ENCODE measurements at places on chromosomes 1 and 21.

GRCh38 chr1:205279986-205280385, 41.6 kb downstream of the NUAK2 start:
- no peak for DNase-seq

DNA sequence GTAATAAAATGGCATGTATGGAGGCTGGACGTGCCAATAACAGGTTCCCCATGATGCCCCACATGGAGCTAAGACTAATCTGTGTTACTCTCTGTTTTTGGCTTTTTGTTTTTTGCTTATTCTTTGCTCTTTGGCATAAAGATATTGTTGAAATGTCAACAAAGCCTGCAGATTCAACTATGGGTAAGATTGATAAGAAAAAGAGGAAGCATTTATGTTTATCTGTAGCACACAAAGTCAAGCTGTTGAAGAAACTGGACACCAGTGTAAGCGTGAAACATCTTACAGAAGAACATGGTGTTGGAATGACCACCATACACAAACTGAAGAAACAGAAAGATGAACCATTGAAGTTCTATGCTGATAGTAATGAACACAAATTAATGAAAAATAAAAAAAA, 402.7 kb downstream of the LTN1 start:
- no peak for DNase-seq

DNA sequence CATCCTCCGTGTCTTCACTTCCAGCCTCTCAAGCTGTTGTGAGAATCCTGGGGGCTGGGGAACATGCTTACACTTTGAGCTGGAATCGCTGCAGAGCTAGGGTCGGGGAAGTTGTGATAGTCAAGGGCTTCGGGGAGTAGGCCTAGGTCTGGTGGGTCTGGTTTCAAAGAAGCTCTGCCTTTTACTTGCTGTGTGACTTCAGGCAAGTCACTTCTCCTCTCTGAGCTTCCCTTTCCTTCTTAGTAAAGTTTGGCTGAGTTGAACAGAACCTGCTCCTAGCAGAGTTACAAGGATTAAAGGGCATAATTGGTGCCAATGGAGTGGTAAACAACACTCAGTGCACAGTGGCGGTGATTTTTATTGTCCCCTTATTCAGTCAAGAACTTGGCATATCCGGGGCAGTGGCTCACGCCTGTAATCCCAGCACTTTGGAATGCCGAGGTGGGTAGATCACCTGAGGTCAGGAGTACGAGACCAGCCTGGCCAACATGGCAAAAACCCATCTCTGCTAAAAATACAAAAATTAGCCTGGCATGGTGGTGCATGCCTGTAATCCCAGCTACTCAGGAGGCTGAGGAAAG, 25.7 kb downstream of the ARHGEF19 start:
- no peak for DNase-seq

DNA sequence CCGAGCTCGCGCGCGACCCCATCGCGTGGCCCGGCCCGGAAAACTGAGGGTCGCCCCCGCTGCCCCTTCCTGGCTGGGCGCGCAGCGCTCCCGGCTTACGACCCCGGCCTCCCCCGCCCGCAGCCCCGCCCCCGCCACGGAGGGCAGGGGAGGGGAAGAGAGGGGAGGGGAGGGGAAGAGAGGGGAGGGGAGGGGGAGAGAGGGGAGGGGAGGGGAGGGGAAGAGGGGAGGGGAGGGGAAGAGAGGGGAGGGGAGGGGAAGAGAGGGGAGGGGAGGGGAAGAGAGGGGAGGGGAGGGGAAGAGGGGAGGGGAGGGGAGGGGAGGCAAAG, 6.7 kb upstream of the ANKRD65 start:
- no peak for DNase-seq

- no peak for DNase-seq
Observed at GRCh38 chr1:110850627-110851026, 22.3 kb upstream of the CD53 start.

DNA sequence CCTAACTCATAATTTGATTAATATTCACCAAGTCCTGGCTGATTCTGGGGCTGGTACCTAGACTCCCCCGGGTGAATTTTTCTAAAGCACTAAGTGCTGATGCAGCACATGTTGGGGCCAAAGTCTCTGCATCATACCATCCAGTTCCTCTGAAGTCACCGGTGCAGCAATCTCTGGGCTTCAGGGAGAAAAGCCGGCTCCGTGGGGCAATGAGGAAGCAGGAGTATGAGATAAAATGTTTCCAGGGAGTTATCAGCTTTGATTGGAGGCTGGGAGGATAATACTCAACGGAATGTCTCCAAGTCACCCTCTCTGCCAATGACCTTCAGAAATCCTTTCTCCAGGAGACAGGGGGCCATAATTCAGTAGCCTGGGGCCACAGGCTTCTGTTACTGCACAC, 1.2 kb downstream of the FCAMR start:
- DNase-seq, result no peak

GRCh38 chr1:160844447-160845232, 18.0 kb downstream of the CD244 start:
- DNase-seq, result no peak

DNA sequence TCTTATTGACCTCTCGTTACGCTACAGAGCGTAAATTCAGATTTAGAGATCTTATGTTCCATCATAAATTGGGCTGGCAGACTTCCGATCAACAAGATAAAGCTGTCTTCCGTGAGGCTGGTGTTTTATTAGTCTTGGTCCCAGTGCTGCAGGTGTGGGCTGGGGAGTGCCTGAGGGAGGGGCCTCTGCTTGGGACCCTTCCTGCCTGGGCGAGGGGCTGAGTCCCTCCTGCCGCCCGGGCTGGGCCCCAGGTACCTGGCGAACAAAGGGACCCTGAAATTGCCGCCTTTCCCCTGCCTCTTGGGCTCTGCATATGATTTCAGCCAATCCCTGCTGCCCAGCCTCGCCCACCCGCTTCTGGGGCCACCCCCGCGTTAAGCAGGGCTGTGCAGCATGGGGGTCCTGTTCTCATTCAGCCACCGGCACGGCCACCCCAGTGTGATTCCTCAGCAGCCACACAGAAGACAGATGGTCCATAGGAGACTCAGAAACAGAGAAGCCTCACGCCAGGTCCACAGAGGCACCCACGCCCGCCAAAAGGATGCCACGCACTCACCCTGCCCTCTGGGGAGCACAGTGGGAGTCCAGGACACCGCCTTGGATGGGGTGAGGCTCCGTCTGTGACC, 6.1 kb upstream of the SAMD11 start:
- no peak for DNase-seq

DNA sequence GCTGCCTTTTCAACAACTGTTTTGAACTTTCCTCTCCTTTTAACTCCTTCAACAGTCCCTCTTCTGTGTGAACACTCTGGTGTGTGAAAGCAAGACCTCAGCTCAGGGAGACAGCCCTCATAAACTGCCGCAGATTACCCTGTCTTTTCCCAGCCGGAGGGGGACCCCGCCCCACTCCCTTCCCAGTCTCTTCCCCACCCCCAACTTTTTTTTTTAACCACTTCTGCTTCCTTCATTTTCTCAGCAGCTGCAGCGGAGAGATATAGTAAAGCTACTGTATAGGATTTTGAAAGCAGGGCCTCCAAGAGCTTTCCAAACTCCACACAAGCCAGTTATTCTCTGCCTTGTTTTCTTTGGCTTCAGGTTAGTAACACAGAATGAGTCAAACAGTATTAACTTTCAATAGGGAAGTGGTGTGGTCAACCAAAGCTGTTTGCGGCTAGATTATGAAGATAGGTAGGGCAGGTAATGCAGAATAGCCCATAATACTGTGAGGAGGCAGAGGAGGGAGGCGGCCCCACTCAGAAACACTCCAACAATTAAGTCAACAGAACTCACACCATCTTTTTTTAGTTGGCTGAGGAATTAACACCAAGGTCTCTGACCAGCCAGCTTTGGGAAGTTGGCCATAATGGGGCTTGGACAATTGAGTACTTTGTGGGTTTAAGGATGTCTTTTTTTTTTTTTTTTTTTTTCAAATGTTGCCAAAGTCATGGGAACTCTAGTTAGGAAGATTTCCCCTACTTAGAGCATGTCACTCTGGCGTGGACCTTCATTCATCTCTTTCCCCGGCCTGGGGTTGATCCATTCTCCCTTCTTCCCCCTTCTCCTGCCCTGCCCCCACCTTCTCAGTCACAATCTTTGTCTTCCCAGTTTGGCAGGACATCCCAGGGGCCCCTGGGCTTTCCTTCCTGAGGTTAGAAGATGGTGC, 177.0 kb downstream of the CLIC6 start:
- peak; percentile 41 for DNase-seq

GRCh38 chr1:35120458-35121133, 41.4 kb downstream of the ZMYM1 start:
- DNase-seq, result no peak

- DNase-seq, result no peak
Observed at GRCh38 chr1:211606914-211607753, 28.2 kb upstream of the SLC30A1 start.

- no peak for DNase-seq
Observed at GRCh38 chr1:1157914-1158710, 15.6 kb upstream of the TTLL10 start.

DNA sequence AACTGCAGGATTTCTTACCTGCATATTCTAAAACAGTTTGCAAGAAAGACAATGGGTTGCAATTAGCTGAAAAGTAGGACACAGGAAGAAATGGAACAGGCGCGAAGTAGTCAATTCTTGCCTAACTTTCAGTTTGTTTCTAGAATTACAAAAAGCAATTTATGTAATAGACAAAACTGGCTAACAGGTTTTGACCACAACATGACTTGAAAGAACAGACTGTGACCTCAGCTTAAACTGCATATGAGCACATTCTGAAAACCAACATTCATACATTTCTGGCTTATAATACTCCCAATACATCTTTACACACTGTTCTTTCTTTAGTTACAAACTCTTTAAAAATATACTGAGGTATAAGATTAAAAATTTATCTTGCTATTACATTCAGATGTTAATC, 405.9 kb upstream of the B3GALT2 start:
- no peak for DNase-seq

Measured in amniotic stem cell (primary cell).